ENCODE measurements at places on chromosomes 6 and 20. TPM values are rescaled to one million over a fixed set of nuclear protein-coding genes. Genes with fewer than 3 reads are reported as not detected.

Gene STMND1
- total RNA-seq = not detected

- H3K36me3 ChIP-seq = no peaks in the 10 kb centered on the region
- H3K27me3 ChIP-seq = no peaks in the 10 kb centered on the region
- no peaks in the 10 kb centered on the region for H3K4me1 ChIP-seq
Observed at GRCh38 chr6:130293800-130294199, 71.0 kb upstream of the SAMD3 start.

- H3K4me1 ChIP-seq = no peaks in the 10 kb centered on the region
- no peaks in the 10 kb centered on the region for H3K36me3 ChIP-seq
- DNase-seq = no peak
- no peaks in the 10 kb centered on the region for H3K27me3 ChIP-seq
Observed at GRCh38 chr6:163687075-163687474, 272.6 kb downstream of the QKI start.

- H3K4me3 ChIP-seq = no peak overlapping the region
- H3K4me1 ChIP-seq = no peaks in the 10 kb centered on the region
- H3K36me3 ChIP-seq = no peaks in the 10 kb centered on the region
- peak; percentile 43 for DNase-seq
- H3K27ac ChIP-seq = no peak overlapping the region
Observed at GRCh38 chr20:45987108-45987780, 15.2 kb upstream of the ZNF335 start.

- no peak for DNase-seq
- peaks cover 6% of the 10 kb centered on the region for H3K4me1 ChIP-seq
- H3K36me3 ChIP-seq = no peaks in the 10 kb centered on the region
- no peak overlapping the region for H3K27ac ChIP-seq
- no peak overlapping the region for H3K4me3 ChIP-seq
- no peaks in the 10 kb centered on the region for H3K27me3 ChIP-seq
Observed at GRCh38 chr6:136149311-136149710, 100.8 kb downstream of the MTFR2 start.

GRCh38 chr6:42104095-42104803, 38.2 kb downstream of the C6orf132 start:
- peak; percentile 77 for DNase-seq
- H3K27me3 ChIP-seq = no peaks in the 10 kb centered on the region
- peak overlapping the region; percentile 50 for H3K4me3 ChIP-seq
- no peaks in the 10 kb centered on the region for H3K36me3 ChIP-seq
- H3K4me1 ChIP-seq = peaks cover 3% of the 10 kb centered on the region
- peak overlapping the region; percentile 80 for H3K27ac ChIP-seq

All from heart right ventricle (tissue), 16 donors.